ENCODE measurements at places on chromosomes 2 and 18.

DNA sequence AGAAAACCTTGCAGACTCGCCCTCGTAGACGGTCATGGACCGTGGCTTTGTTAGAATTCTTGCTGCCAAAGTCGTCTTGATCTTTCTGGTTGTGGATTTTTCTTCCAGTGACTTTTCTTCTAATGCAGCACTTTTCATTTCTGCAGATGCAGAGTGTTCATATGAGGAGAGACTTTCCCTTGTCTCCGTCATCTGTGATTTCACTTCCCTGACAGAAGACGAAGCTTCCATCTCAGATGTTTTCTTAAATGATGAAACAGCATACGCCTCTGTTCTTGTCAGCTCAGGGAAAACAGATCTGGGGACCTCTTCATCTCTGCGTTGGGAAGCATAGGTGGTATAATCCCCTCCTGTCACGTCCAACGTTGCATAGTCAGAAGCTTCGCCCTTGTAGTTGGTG, 50.9 kb downstream of the PLEKHA3 start:
- no peak for DNase-seq

GRCh38 chr2:183267148-183267827, 143.0 kb downstream of the NUP35 start:
- DNase-seq, result no peak

- DNase-seq, result no peak
Measured at GRCh38 chr18:40037356-40037755, 1917.7 kb upstream of the PIK3C3 start.

- DNase-seq, result no peak
Measured at GRCh38 chr2:209389171-209389618, 34.7 kb upstream of the MAP2 start.
